ENCODE measurements at places on chromosomes 7 and 10.

- DNase-seq: no peak
Observed at GRCh38 chr10:44853148-44853734, 57.9 kb upstream of the TMEM72 start.

DNA sequence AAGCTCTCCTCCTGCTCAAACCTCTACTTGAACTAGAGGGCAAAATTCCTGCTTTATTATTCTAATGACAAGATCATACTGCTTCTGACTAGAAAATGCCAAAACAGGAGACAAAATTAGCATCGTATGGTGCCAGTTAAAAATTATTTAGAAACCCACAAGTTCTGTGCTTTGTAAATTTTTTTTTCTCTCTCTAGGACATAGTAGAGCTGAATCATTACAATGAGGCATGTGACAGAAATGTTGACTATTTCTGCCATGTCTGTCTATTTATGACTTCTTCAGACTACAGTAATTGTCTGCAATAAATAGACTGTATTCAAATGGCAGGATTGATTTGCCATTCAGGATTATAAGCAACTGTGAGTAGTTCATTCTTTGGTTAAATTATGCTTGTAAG is 335.8 kb downstream of the PRPF18 start:
- DNase-seq: no peak

DNA sequence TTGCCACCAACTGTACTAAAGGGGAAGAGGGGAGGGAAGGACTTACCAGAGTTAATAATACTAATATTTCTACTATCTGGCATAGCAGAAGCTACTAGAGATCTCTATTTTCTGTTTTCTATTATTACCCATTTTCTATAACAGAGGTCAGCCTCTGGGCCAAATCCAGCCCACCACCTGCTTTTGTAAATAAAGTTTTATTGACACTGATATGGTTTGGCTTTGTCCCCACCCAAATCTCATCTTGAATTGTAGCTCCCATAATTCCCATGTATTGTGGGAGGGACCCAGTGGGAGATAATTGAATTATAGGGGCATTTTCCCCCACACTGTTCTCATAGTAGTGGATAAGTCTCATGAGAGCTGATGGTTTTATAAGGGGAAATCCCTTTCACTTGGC is 45.9 kb upstream of the CUL1 start:
- DNase-seq: no peak

DNA sequence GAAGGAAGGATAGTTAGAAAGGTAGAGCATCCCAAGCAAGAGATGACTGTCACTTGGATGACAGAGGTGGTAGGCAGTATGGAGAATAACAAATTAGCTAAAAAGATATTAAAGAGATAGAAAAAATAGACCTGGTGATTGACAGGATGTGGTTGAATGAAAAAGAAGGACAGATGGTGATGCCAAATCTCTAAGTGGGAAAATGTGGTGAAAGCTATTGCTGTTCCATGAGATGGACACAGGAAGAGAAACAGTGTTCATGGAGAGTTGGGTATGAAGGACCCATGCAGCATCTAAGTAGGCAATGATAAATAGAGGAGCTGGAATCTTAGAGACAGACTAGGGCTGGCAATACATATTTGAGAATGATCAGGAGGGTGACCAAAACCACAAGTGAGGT is 30.7 kb downstream of the FAM13C start:
- DNase-seq: no peak

GRCh38 chr7:107687656-107688055 is 27.0 kb downstream of the SLC26A4 start:
- no peak for DNase-seq

GRCh38 chr10:129525401-129525801 is 58.4 kb downstream of the MGMT start:
- no peak for DNase-seq

DNA sequence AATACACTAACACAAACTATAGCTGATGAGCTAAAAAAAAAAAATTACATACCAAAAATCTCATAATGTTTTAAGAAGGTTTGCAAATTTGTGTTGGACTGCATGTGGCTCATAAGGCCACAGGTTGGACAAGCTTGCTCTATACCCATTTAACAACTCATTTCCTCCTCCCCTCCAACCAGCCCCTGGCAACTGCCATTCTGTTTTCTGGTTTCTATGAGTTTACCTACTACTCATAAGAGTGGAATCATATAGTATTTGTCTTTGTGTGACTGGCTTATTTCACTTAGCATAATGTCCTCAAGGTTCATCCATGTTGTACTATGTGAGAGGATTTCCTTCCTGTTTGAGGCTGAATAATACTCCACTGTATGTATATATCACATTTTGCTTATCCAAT is 100.4 kb upstream of the ARHGAP21 start:
- no peak for DNase-seq

- peak; percentile 21 for DNase-seq
Observed at GRCh38 chr10:126734967-126735366, 64.5 kb upstream of the C10orf90 start.

DNA sequence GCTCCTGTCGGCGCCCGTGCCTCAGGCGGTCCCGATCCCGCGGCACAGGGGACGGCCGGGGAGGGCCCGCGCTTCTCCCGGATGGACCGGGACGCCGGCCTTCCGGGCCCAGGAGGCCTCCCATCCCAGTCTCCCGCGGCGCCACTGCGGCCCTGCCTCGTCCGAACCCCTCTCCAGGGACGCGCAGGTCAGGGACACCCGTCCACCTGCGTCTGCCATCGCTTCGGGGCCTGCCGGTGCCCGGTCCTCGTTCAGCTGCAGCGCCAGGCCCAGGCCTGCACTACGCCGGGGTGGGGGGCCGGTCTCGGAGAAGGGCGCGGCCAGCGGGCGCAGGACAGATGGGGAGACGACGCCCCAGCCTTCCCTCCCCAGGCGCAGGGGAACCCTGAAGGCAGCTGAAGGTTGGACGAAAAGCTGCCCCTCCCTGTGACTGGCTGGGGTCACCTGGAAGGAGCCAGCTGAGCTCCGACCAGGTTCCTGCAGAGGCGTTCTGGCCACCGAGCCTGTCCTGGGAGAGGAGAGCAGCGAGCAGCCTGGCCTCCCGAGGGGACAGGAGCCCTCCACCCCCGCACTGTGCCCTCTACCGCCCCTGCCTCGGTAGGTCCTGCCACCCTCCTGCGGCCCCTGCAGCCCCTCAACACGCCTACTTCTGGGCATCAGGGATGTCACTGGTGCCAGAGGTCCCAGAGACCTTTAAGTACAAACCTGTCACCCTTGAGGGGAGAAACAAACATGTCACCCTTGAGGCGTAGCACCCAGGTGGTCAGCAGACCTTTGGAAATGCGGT is 84.3 kb downstream of the LANCL2 start:
- DNase-seq: no peak

DNA sequence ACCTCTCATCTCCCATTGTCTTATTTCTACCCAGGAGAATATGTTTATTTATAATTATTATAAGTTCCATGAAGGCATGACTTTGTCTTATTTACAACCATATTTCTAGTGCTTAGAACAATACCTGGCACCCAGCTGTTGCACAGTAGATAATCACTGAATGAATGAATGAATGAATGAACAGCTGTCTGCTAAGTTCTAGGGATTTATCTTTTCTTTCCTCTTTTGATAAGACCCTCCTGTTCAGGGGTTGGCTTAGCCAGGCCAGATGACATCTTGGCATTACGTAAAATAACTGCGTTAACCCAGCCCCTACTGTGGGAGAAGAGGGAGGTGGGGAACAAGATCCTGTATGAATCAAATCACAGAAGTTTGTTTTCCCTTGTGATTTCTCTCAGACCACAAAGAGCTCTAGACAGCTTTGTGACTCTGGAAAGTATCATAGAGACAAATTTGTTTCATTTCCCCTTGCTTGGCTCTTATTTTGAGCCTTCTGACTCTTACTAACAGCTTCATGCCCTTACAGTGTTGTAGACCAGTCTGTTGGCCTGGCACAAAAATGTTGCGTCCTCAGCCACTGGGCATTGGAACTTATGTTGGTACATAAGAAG is 8.4 kb downstream of the ZNF862 start:
- DNase-seq: no peak

DNA sequence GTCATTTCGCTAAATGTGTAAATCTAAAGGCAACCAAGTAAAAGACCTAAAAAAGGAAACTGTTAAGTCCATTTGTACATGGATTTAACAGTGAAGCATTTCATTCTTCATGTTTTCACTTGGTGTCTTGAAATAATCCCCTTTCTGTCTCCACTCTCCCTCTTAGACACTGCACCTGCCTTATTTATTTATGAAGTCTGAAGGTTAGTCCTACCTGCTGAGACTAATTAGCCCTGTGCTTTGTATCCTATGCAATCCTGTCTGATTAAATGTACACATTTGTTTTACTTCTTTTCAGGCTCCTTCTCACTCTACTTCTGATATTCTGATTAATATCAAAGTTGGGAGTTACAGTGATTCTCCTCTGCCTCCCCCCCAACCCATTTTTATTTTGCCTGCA is 1.9 kb upstream of the TCF7L2 start:
- DNase-seq: no peak

GRCh38 chr7:36430186-36430585 is 40.5 kb downstream of the ANLN start:
- DNase-seq: no peak

DNA sequence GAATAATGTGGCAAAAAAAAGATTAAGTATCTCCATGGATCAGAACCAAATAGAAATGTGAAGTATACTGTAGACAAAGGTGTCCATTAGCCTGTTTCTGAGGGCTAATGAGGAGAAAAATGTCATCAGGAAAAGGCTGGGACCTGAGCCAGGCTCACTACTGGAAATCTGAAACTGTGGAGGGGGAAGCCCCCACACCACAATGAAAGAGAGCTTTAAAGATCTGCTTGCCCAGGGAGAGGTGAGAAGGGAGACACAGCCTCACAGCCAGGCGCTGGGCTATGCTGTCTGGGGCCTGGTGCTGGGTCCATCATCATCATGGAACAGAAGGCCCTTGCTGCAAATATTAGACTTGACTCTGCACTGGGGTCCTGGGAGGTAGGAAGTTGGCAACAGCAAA is 90.4 kb downstream of the OSBPL3 start:
- DNase-seq: no peak

DNA sequence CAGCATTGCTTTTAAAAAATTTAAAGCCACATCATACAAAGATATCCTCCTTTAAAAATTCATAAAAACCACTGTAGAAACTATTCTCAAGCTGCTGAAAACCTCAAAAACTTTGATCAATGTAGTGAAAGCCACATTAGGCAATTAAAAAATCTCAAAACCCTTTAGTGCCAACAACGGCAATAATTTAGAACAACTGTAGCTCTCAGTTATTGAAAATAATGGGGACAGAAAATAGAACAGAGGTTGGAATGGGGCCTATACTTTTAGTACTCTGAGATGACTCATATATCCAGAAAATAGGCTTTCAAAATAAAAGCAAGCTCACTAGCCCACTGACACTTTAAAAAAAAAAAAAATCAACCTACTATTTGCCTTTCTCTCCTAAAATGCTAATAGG is 87.5 kb downstream of the GSAP start:
- DNase-seq: no peak

DNA sequence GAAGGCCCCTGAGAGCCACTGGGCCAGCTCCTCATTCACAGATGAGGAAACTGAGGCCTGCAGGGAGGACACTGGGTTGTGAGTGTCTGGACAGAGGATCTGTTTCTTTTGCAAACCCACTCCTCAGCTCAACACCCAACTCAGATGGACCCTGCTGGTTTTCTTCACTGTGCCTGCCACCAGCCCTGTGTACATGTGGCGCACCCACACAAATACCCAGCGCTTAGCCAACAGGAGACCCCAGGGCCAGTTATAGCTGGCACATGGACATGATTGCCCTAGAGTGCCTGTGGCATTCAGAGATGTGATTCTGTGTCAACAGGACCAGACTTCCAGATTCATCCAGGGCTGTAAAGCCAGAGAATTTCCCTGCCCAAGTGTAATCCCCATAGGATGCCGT is 12.4 kb downstream of the PODXL start:
- no peak for DNase-seq

DNA sequence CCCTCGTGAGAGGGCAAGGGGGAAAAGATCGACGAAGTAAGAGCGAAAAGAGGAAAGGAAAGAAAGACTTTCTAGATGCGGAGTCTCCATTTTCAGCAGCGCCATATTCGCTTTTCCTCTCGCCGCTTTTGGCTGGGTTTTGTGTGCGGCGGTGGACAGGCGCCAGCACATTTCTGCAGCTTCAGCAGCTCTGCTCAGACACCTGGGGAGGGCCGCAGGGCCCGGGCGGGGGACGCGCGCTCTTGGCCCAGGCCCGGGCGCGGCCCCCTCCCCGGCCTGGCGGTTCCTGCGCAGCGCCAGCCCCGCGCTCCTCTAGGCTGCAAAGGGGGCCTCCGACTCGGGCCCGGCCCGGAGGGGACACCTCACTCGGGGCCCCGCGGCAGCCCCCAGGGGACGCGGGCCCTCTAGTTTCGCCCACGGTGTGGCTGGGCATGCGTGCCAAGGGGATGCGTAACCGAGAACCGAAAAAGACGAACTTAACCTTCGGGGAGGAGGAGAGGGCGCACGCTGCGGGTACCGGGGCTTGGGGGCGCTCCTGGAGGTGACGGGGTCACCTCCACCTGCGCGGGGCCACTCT is 34.5 kb upstream of the EBLN1 start:
- peak; percentile 35 for DNase-seq

- no peak for DNase-seq
Observed at GRCh38 chr10:91875779-91876178, 33.5 kb downstream of the FGFBP3 start.

DNA sequence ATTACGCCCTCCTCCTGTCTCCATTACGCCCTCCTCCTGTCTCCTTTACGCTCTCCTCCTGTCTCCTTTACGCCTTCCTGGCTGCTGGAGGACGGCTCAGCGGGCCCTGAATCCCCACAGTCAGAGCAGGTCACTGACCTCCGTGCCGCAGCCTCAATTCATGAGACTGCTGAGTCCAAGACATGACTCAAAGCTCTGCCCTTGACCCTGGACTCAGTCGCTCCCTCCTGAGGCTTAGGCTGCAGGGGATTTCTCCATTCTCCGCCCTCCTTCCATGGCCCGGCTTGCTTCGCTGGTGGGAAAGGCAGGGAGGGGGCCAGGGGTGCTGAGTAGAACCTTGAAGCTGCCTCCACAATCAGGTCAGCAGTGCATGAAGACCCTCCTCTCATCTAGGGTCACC is 21.0 kb upstream of the FOXL3 start:
- no peak for DNase-seq

GRCh38 chr7:151389768-151390597 is 19.9 kb downstream of the WDR86 start:
- no peak for DNase-seq

DNA sequence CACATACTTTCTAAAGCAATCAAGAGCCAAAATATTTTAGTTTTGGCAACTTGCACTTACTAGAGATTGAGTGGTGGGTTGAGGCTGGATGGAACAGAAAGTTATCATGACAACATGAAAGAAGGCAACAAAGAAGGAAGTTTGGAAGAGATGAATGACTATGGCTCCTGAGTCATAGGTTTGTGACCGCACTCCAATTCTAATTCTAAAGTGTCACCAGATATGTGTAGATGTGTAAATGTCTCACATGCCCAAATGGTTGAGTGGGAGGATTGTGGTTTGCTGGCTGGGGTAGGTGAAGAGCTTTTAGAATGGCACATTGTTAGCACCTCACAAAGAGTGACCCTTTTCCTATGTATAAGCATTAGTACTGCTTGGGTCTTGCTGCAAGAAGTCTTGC is 20.2 kb downstream of the TAS2R16 start:
- no peak for DNase-seq

- DNase-seq: no peak
Observed at GRCh38 chr7:152108359-152108758, 82.9 kb downstream of the GALNT11 start.

- no peak for DNase-seq
Observed at GRCh38 chr7:33062023-33062781, at the start of gene NT5C3A. NT5C3A (minus strand) TSS chr7:33062776; CDS start chr7:33062705, 71 bp downstream.
